ENCODE measurements at places on chromosomes 5 and 9. TPM values are rescaled to one million over a fixed set of nuclear protein-coding genes. Genes with fewer than 3 reads are reported as not detected.
A peak's percentile ranks its signal among the peaks of the same experiment; 100 is the strongest.

- no peak for DNase-seq
Observed at GRCh38 chr9:27634879-27635278, 61.6 kb upstream of the C9orf72 start.

Gene PRR16
- 9.1 TPM for total RNA-seq

DNA sequence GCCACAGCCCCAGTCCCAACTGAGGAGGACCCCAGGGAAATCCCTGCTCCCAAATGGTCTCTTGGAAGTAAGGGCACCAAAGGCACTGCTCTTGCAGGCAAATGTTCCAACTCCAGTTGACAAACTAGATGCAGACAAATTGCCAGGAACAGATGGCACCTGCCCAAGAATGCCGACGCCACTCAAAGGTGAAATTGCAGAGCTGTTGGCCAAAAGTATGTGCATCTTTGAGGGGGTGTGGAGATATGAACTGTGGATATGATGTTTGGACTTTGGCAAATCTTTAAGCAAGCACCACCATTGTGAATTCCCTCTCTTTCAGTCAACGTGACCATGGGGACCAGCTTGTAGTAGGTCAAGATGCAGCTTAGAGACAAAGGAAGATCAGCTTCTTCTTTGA, 12.0 kb upstream of the CPLX2 start:
- no peak for DNase-seq

DNA sequence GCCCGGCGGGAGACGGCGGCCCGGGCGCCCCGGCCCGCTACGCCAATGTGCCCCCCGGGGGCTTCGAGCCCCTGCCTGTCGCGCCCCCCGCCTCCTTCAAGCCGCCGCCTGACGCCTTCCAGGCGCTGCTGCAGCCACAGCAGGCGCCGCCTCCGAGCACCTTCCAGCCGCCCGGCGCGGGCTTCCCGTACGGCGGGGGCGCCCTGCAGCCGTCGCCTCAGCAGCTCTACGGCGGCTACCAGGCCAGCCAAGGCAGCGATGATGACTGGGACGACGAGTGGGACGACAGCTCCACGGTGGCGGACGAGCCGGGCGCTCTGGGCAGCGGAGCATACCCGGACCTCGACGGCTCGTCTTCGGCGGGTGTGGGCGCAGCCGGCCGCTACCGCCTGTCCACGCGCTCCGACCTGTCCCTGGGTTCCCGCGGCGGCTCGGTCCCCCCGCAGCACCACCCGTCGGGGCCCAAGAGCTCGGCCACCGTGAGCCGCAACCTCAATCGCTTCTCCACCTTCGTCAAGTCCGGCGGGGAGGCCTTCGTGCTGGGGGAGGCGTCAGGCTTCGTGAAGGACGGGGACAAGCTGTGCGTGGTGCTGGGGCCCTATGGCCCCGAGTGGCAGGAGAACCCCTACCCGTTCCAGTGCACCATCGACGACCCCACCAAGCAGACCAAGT, 723 bp downstream of the SNX18 start:
- no peak for DNase-seq

DNA sequence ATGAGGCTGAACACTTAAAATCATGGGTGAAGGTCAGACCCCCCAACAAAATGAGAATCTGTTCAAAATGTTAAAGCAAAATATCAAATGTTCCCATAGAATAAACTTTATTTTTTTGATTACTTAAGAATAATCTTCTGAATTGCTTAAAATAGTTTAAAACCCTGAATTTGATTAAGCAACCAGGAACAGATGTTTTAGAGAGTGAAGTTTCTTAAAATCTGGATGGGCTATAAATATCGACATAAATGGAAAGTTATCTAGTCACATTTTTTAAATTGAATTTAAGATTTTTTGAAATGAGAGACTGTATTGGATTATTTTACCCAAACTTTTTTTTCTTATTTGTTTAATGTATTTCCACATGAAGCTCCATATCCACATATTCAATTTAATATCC, 98.5 kb downstream of the ADAMTS12 start:
- no peak for DNase-seq

Gene IARS1
- total RNA-seq = 232 TPM

- no peak for DNase-seq
Observed at GRCh38 chr9:123376218-123377071, 20.4 kb downstream of the CRB2 start.

- no peak for DNase-seq
Observed at GRCh38 chr9:33703430-33704102, 91.8 kb upstream of the PRSS3 start.

GRCh38 chr5:147832541-147832940, 1.1 kb upstream of the SPINK1 start:
- no peak for DNase-seq

- peak; percentile 75 for DNase-seq
Observed at GRCh38 chr9:78592811-78593210, 295.9 kb downstream of the PSAT1 start.

Gene HAPLN1
- 45.0 TPM for total RNA-seq

DNA sequence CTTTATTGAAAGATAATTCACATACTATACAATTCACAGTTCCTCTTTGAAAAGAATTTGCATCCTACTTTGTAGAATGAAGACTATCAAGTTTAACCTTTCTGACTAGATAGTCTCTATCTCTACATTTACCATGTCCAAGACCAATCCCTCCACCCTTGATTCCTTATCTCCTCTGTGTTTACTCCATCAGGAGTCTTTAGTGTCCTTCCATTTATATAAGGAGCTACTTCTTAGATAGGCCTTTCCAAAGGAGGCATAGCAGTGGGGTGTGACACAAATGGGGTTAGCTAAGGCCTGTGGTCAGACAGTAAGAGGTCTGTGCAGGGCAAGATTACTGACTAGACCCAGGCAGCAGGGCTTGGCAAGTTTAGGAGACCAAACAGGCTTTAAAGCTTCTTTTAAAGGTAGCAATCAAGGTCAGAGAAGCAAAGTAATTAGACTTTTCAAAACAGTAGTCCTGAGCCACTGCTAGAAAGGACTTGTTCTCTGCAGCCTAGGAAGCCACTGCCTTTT, 11.1 kb upstream of the DMXL1 start:
- DNase-seq = no peak

Gene ESM1
- total RNA-seq = 0.54 TPM

DNA sequence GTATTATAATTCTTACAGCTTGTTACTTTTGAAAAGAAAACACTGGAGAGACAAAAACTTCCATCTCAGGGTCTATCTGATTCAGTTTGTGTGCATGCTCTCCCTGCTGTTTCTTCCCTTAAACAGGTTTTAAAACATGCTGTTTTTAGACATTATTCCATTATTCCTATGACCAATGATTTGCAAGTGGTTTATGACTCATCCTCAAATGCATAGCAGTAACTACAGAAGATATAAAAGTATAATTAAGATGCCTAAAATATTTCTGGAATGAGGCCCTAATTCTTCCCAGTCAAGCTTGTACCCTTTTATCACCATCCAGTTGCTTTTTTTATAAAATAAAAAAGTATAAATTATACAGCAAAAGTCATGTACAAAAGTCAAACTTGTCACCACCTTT, 3.7 kb downstream of the DTWD2 start:
- DNase-seq = peak; percentile 78

GRCh38 chr9:14203356-14204056, 110.4 kb downstream of the NFIB start:
- DNase-seq = peak; percentile 41

DNA sequence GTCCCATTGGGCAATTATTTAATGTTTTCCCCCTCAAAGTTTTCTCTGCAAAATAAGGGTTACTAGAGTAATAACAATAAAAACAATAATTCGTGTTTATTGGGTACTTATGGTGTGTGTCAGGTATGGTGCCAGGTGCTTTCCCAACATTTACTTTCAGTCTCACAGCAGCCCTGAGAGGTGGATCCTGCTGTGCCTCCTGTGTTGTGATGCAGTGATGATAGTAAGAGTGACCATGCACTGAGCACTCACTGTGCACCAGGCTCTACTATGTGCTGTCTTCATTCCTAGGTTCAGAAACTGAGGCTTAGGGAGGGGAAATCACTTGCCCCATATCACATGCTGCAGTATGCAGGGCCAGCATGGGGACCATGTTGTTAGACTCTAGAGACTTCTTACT, 15.5 kb downstream of the OTULINL start:
- no peak for DNase-seq

GRCh38 chr5:150092159-150092787, 5.9 kb upstream of the CSF1R start:
- no peak for DNase-seq

DNA sequence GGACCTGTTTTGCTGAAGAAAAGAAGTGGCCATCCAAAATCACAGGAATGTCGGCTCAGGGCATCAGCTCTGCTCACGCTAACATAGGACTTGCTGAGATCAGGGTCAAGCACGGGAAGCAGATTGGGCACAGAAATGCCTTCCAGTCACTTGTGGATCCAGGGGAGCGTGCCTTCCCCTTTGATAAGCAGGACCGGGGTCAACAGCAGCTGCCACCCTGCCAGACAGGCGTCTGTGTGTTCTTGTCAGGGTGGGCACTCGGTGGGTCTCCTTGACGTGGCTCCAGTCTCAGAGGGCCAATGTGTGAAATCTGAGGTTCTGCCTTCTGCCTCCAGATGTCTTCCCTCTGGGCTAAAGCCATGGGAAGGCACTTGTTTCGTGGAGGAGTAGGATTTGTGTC, 313.7 kb upstream of the IRX4 start:
- DNase-seq = no peak

Gene CATSPER3
- total RNA-seq = 0.39 TPM

DNA sequence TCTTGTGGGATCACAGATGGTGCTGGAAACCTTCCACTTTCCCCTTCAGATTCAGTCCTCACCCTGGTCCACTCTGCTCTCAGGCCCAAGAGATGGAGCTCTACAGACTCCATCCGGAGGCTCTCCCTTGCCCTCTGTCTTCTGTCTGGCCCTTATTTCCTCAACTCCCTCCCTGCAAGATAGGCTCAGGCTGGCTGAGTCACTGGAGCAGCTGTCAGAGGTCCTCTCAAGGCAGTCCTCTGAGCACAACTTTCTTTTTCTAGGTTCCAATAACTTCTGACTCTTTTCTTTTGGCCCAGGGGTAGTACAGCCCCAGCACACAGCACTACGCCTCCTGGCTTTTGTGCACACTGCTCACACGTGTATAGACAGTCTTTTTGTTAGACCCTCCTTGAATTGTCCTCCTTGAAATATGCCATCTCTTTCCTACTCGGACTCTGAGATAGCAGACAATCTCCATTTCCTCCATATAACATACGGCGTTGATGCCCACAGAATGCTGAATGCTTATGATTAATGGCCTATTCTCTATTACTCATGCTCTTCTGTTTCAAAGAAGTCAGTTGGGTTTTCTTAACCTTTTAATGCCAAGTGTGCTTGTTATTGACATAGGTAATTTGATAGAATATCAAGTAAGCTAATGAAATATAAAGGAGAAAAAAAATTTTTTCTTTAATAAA, 193.1 kb downstream of the SLC12A2 start:
- peak; percentile 39 for DNase-seq

GRCh38 chr5:77843570-77844372, 67.6 kb upstream of the TBCA start:
- DNase-seq = no peak

DNA sequence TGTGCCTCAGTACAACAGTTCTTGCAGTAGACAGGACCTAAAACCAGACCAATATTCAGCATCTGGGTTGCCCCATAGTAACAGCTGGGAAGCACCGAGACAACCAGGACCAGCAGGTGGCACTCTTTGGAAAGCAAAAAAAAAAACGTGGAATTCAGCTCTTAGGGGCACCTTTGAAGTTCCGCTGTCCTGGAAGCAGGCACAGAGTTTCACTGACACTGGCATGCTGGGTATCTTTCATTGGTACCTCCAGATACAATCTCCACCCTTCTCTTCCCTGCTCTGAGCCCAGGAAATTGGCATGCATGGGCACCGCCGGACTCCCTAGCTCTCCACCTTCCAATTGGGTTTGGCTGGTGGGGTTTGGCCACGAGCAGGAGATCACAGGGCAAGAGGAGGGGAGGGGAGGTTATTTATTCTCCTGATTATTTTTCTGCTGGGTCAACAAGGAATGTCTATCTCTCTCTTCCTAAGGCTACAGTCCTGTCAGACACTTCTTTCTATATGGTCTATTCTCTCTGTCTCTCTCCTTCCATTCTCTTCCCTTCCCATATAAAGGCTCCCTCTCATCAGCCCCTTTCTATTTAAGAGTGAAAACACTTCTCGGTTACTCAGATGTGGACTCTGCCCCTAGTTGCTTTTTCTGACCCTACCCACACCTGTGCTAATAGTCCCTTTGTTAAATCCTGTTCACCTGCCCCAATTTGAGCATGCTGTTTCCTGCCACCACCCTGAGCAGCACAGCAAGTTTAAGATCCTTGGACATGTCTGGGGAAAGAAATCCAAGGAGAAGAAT, 1.9 kb upstream of the IDNK start:
- peak; percentile 16 for DNase-seq

DNA sequence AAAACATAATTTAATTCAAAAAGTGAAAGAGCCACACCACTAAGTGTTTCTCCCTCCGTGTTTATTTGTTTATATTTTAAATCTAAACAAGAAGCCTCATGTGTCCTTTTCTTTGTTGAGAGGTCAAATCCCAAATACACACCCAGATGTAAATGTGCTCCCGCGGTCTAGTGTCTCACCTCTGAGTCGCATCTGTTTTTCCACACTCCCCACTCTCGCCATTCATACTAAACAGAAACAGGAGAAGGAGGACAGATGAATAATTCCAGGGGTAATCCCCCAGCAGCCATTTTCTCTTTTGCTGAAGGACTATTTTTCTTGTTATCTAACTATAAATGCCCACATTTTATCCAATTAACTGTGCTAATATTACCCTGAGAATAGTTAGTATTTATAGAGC, 361.6 kb upstream of the RIOK2 start:
- DNase-seq = no peak

Gene OR1J2
- total RNA-seq = not detected

DNA sequence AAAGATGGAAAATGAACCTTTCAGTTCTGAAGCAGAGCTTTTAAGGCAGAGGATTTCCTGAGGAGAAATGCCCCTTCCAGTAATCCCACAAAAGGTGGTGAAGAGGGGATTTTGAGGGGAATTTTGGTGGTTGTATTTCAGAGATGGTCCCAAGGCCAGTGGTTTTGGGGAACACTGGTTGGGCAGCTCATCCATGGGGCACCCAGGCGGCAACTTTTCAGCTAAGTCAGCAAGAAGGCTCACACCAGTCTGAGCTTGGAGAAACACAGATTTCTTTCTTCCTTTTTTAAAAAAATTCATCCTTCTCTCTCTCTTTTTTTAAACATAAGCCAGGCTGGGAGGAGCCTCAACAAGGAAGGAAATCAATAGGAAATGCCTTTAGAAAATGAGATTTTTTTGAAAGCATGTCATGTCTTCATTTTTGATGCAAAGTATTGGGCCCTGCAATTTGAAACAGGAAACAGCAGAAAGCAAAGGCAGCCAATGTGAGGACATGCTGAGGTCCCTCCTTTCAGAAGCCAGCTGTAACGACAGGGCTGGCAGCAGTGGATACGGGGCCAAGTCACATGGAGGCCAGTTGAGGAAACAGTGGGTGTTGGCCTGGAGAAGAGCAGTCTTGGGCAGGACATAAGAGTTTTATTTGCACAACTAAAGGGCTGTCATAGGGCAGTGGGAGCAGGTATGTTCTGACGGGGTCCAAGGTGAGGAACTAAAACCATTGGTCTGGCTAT, 155.3 kb upstream of the KLF4 start:
- no peak for DNase-seq
